Neural crest cell (in vitro differentiated cells): ENCODE measurements at places on chromosomes 5 and 9. TPM values are rescaled to one million over a fixed set of nuclear protein-coding genes. Genes with fewer than 3 reads are reported as not detected.

- peak overlapping the region; percentile 73 for H3K4me3 ChIP-seq
- H3K27me3 ChIP-seq = peaks cover 96% of the 10 kb centered on the region
- H3K36me3 ChIP-seq = no peaks in the 10 kb centered on the region
- peaks cover 18% of the 10 kb centered on the region for H3K4me1 ChIP-seq
Observed at GRCh38 chr5:73419465-73420390, 28.8 kb downstream of the FOXD1 start.

RFESD gene
- total RNA-seq = 3.1 and 3.4 TPM in 2 replicates

DNA sequence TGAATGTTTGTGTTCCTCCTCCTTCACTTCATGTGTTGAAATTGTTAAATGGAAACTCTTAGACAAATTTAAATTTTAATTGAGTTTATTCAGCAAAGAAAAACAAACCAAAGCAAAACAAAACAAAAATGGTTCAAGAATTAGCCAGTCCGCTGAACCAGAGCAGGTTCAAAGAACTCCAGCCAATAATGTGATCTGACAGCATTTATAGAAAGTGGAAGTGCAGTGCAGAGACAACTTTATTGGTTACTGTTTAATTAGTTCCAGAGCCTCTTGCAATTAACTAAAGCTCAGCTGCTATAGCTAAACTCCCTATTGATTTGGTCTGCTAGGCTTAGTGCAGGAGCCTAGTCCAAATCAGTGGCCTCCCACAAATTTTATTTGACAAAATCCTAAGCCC, 132.9 kb downstream of the RNF180 start:
- no peak for DNase-seq
- H3K4me3 ChIP-seq = no peak overlapping the region
- no peaks in the 10 kb centered on the region for H3K4me1 ChIP-seq
- no peaks in the 10 kb centered on the region for H3K36me3 ChIP-seq

C9orf50 gene
- total RNA-seq = 0.26 and 0.27 TPM in 2 replicates

ODF2 gene
- total RNA-seq = 85.2 and 85.5 TPM in 2 replicates

DNA sequence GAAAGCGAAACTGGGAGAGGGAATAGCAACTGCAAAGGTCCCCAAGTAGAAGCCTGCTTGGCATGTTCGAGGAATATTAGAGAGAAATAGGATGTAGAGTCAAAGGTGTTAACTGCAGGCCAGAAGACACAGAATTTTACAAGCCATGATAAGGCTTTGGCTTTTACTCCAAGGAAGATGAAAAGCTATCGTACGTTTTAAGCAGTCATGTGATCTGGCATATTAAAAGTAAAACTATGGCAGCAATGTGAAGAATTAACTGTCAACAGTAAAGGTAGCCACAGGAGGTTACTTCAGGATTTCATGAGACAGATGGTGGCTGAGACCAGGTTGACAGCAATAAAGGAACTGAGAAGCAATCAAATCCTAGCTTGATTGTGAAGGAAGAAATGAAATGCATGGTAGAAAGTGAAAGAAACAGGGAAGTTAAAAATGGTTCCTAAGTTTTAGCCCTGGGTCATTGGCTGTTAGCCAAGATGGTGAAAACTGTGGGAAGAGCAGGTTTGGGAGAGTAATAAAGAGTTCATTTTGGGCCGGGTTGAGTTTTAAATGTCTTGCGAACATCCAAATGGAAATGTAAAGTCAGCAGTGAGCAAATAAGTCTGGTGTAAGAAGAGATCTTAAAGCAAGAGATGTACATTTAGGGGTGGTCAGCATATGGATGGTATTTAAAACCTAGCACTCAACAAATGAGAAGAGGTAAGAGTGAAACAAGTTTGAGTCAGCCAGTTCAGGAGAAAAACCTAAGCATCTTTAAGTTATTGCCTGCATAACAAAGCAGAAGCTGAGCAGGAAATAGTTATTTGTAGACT, 20.3 kb upstream of the TTC33 start:
- no peak overlapping the region for H3K27ac ChIP-seq
- peaks cover 7% of the 10 kb centered on the region for H3K36me3 ChIP-seq
- no peaks in the 10 kb centered on the region for H3K27me3 ChIP-seq
- DNase-seq = no peak

GRCh38 chr9:136075881-136076678, 19.0 kb downstream of the NACC2 start:
- no peaks in the 10 kb centered on the region for H3K4me1 ChIP-seq
- H3K4me3 ChIP-seq = no peak overlapping the region
- H3K27me3 ChIP-seq = no peaks in the 10 kb centered on the region

GRCh38 chr5:88298425-88298824, 29.8 kb upstream of the TMEM161B start:
- H3K4me1 ChIP-seq = no peaks in the 10 kb centered on the region
- no peak overlapping the region for H3K4me3 ChIP-seq
- H3K27me3 ChIP-seq = no peaks in the 10 kb centered on the region
- no peak overlapping the region for H3K27ac ChIP-seq

- peak; percentile 54 for DNase-seq
- H3K27ac ChIP-seq = no peak overlapping the region
- no peaks in the 10 kb centered on the region for H3K36me3 ChIP-seq
- H3K4me3 ChIP-seq = no peak overlapping the region
- peaks cover 24% of the 10 kb centered on the region for H3K4me1 ChIP-seq
Observed at GRCh38 chr5:138632900-138633489, 57.8 kb upstream of the HSPA9 start.

DNA sequence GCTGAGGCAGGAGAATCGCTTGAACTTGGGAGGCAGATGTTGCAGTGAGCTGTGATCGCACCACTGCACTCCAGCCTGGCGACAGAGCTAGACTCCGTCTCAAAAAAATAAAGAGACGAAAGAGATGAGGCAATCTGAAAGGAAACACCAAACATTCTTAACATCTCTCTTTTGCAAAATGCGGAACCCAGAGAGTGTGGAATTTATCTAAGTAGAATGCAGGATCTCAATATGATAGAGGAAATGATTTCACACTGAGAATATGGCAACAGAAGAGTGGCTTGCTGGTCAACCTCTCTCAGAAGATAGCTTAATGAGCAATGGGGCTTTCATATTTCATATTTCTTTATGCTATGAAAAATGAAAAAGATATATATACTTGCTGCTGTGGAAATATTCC, 33.4 kb upstream of the PCA3 start:
- H3K4me1 ChIP-seq = no peaks in the 10 kb centered on the region
- no peak for DNase-seq
- no peak overlapping the region for H3K27ac ChIP-seq
- H3K27me3 ChIP-seq = no peaks in the 10 kb centered on the region

BTNL9 gene
- not detected in 2 replicates for total RNA-seq

- H3K27ac ChIP-seq = peak overlapping the region; percentile 100
- H3K27me3 ChIP-seq = no peaks in the 10 kb centered on the region
- peak; percentile 61 for DNase-seq
- peak overlapping the region; percentile 93 for H3K4me3 ChIP-seq
Observed at GRCh38 chr5:180831139-180832093, 28.8 kb upstream of the MGAT1 start.

TIMD4 gene
- total RNA-seq = not detected in 2 replicates

DNA sequence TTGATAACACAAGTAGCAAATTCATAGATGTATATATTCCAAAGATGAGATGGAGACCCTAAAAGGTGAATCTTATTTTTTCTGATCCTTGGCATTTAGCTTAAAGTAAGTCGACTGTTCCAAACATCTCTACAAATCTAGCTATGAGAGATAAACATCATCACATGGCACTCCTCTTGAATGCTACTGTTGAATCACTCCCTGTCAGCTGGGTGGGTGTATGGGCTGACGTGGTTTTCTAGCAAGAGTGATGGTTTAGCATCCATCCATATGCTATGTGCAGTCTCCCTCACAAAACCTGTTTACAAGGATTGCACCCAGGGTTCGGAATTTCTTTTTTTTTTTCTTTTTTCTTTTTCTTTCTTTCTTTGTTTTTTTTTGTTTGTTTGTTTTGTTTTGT, 13.8 kb downstream of the ACO1 start:
- H3K27me3 ChIP-seq = no peaks in the 10 kb centered on the region
- no peak overlapping the region for H3K27ac ChIP-seq
- H3K4me1 ChIP-seq = peaks cover 14% of the 10 kb centered on the region
- no peak overlapping the region for H3K4me3 ChIP-seq
- DNase-seq = no peak

- H3K27ac ChIP-seq = no peak overlapping the region
- H3K4me1 ChIP-seq = peaks cover 49% of the 10 kb centered on the region
- H3K4me3 ChIP-seq = no peak overlapping the region
- H3K36me3 ChIP-seq = peaks cover 2% of the 10 kb centered on the region
- H3K27me3 ChIP-seq = no peaks in the 10 kb centered on the region
Observed at GRCh38 chr9:94973451-94973941, 247.0 kb downstream of the AOPEP start.

TAF11L10 gene
- total RNA-seq = not detected in 2 replicates

DNA sequence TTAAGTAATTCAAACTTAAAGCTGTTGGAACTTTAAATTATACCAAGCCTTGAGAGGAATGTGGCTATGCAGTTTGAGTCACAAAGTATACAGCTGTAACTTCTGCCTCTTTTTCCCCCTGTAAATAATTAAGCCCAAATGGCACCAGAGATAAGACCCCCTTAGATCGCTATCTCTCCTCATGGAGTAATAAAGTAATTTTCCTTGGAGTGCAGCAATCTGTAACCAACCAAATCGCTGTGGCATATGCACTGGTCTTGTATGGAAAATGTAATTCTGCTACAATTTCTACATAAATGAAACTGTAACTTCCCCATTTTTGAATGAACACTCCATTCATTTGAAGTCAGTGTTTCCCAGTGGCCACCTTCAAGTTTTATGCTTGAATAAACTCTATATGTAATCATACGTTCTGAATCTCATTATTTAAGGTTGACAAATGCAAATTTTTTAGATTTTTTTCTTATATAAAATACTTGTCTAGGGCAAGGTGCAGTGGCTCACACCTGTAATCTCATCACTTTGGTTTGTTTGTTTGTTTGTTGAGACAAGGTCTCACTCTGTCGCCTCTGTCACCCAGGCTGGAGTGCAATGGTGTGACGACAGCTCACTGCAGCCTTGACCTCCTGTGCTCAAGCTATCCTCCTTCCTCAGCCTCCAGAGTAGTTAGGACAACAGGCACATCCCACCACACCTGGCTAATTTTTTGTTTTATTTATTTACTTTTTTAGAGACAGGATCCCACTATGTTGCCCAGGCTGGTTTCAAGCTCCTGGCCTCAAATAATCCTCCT, 12.3 kb downstream of the SUSD1 start:
- no peak overlapping the region for H3K27ac ChIP-seq
- H3K4me3 ChIP-seq = no peak overlapping the region
- no peaks in the 10 kb centered on the region for H3K27me3 ChIP-seq
- peaks cover 19% of the 10 kb centered on the region for H3K4me1 ChIP-seq
- DNase-seq = no peak

PCDHA1 gene
- 0.07 TPM in 1 of 2 replicates, not detected in the other for total RNA-seq

NRARP gene
- 31.7 and 33.7 TPM in 2 replicates for total RNA-seq

DNA sequence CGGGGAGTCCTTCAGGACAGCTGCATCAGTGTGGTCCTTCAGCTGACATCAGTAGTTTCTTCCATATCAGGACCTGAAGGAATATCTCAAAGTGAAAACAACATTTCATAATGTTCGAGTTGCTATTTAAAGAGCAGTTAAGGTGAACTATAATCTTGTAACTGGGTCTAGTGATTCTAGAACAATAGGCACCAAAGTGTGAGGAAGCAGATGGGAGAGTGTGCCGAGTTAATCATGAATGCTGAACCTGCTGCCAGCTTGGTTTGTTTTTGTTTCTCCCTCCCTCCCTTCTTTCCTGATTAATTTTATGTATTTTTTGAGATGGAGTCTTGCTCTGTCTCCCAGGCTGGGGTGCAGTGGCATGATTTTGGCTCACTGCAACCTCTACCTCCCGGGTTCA, 3.6 kb upstream of the PTGR1 start:
- no peak overlapping the region for H3K27ac ChIP-seq
- no peak for DNase-seq
- no peaks in the 10 kb centered on the region for H3K36me3 ChIP-seq

GRCh38 chr5:80403782-80404181, 4.1 kb upstream of the ZFYVE16 start:
- H3K27me3 ChIP-seq = no peaks in the 10 kb centered on the region
- H3K27ac ChIP-seq = no peak overlapping the region
- H3K36me3 ChIP-seq = no peaks in the 10 kb centered on the region
- no peak overlapping the region for H3K4me3 ChIP-seq

DNA sequence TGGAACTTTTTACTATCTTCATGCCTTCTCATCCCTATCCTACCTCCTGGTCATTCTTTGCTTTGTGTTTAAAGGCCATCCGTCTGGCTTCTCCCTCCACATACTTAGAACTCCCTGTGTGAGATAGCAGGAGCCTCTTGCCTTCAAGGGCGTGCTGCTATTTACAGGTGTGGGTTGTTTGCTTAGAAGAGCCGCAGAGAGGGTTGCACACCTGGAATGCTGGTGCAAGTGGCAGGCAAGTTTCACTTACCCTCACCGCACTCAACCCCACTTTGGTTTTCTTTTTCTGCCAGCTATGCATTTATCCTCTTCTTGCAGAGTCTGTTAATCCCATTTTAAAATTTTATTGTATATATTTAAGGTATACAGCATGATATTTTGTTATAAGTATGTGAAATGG, 12.6 kb downstream of the SKP2 start:
- no peak for DNase-seq
- no peak overlapping the region for H3K27ac ChIP-seq
- no peak overlapping the region for H3K4me3 ChIP-seq
- H3K36me3 ChIP-seq = peaks cover 26% of the 10 kb centered on the region
- H3K4me1 ChIP-seq = peaks cover 3% of the 10 kb centered on the region

- no peak for DNase-seq
- H3K4me1 ChIP-seq = peaks cover 45% of the 10 kb centered on the region
- H3K4me3 ChIP-seq = peak overlapping the region; percentile 99
- peak overlapping the region; percentile 99 for H3K27ac ChIP-seq
Observed at GRCh38 chr5:75512383-75513074, 838 bp downstream of the POLK start.
